ENCODE measurements at places on chromosomes 5 and 9.

DNA sequence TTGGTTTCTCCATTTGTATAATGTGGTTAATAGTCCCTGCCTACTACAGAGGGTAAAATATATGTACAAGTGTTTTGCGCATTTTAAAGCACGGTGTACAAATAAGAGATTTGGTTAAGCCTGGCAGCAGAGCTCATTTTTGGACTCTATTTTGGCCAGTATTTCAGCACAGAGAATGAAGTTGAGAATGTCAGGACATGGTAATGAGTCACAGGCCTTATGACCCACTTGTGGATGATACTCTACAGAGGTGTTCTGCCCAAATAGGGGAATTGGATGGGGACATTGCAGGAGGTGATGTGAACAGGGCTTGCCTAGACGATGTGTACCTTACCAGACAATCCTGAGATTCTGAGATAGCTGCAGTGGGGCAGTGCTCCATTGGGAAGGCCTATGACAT lies 50.6 kb downstream of the MELK start:
- peak; percentile 42 for DNase-seq

- DNase-seq = no peak
Observed at GRCh38 chr5:149682532-149683075, 47.5 kb upstream of the PPARGC1B start.

DNA sequence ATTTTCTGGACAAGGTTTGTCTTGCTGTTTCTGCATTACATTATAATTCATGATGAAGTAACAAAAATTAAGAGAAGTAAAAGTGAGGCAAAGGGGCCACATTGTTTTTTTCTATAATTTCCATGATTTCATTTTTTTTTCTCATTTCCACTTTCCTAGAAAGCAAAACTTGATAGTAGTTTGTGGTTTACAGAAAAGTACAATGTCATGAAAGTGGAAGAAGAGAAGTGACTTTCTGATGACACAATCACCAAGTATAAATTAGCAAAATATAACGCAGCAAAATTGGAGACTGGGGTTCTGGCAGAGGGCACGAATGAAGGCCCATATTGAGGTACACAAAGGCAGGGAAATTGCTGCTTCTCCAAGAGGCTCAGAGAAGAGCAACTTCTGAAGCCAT lies 5.0 kb upstream of the IFNA14 start:
- DNase-seq = no peak

DNA sequence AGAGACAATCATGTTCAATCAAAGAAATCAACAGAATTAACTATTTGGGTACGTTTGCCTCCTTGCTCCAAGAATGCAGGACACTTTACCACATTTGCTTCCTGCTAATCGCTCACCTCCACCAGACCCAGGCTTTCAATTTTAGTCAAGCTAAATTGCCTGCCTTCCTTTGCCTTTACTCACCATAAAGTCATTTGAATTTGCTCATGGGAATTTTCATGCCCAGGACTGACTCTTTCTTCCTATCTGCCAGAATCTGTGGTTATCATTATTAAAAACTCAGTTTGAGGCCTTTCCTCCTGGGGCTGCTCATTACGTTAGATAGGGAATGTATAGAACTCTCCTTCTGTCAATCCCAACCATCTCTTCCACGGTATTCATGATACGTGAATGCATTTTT lies 1935.3 kb upstream of the WWC1 start:
- DNase-seq = no peak

DNA sequence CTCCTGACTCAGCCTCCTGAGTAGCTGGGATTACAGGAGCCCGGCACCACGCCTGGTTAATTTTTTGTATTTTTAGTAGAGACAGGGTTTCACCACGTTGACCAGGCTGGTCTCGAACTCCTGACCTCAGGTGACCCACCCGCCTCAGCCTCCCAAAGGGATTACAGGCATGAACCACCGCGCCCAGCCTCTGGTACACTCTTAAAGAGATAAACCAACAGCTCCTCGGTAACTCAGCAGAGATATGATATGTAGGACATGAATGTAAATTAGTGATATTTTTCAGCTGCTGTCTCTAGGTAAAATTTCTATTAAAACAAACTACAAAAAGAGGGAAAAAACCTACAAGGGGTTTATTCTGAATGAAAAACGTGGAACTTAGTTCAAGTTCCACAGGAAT lies 42.8 kb upstream of the HK3 start:
- DNase-seq = no peak

DNA sequence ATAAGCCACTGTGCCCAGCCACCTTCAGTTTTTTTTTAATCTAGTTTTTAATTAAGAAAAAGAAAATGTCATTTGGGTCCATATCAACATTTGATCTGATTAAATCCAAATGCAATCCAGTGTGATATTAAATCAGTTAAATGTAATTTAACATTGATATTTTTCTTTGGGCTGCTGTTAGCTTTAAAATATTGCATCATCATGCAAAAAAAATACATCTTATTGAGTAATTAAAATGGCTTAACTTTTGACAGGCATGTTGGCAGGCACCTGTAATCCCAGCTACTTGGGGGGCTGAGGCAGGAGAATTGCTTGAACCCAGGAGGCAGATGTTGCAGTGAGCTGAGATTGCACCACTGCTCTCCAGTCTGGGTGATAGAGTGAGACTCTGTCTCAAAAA lies 22.7 kb upstream of the LRRC70 start:
- no peak for DNase-seq

DNA sequence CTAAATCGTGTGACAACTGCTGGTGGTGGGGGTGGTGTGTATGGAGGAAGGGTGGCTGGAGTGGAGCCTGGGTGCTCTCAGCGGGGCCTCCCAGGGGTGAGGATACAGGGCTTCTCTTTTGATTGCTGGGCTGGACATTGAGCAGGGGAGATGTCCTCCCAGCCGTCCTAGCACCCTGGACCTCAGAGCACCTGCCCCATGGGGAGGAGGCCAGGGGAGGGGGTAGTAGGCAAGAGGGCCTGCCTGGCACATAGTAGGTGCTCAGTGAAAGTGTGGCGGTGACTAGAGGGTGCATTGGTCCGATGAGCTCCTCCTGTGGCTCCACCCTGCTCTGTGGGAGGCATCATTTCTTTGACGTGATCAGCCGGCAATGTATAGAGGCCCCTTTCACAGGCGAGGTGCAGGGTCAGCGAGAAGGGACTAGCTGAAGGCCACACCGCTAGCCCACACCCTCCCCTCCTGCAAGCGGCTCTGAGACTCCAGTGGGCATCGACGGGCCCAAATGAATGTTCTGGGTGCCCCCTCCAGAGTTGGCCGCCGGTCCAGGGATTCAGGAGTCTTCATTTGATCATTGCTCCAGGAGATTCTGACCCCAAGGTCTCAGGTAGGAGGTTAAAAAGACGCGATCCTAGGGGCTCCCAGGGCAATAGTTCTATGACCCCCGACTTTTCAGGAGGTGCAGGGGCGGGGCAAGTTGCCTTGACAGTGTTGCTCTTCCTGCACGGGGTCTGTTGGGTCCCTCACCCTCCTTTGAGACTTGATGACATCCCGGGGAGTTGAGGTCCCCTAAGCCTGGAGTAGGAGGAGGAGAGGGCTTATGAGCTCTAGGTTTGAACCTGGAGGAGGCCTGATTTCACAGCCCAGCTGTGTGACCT lies 255.5 kb downstream of the PBX3 start:
- no peak for DNase-seq

DNA sequence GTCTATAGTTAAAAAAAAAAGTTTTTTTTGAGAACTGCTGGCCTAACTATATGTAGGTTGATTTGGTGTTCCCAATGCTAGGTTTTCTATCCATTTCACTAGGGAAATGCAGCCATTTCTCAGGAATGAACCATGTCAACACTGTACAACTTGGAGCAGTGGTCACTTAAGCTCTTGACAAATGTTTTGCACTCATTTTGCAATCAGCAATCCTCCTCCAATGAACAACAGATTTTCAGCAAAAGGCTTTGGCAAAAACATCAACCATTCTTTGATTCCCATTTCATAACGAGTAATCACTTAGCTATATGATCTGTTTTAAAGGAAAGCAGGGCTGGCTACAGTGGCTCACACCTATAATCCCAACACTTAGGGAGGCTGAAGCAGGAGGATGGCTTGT lies 17.9 kb downstream of the STRBP start:
- peak; percentile 71 for DNase-seq

- DNase-seq = peak; percentile 61
Observed at GRCh38 chr9:133351908-133352634, 4.1 kb downstream of the RPL7A start.

DNA sequence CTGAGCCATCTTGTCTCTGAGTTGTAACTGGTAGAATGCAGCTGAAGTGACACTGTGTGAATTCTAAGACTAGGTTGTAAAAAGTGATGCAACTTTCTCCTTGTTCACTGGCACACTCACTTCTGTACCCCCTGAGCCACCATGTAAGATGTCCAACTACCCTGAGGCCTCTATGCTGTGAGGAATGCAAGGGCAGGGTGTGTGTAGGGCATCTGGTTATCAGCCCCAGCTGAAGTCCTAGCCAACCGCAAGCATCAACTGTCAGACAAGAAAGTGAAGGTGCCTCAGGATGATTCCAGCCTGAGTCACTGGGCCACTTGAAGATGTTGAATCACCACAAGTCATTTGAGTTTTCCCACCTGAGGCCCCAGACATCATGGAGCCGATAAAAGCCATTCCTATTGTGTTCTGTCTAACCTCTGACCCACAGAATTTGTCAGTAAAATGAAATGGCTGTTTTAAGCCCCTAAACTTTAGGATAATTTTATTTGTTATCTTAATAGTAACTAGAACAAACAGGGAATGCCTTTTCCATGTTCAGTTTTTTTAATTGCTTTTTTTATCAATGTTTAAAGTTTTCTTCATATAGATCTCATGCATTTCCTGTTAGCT lies 18.7 kb upstream of the RHOBTB3 start:
- DNase-seq = no peak

- no peak for DNase-seq
Observed at GRCh38 chr5:880816-881550, 11.6 kb downstream of the BRD9 start.

DNA sequence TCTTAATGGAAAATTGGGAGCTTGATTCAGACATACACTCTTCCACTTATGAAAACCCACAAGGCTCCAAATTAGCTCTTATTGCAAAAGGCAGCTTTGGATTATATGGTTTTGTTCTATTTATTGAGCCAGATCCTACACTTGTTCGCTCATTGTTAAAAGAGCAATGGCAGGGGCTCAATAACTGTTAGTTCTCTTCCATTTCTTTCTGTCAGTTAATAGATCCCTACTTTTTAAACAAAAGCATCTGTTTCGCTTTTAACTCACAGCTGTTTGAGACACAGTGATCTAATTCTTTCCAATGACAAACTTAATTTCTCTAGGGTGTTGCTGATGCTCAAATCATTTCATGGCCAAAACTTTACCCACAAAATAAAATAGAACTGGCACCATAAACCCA lies 11.7 kb downstream of the C5 start:
- peak; percentile 21 for DNase-seq

GRCh38 chr5:150043657-150044328 lies 42.6 kb downstream of the CSF1R start:
- DNase-seq = no peak

- no peak for DNase-seq
Observed at GRCh38 chr9:124440786-124441185, 9.5 kb upstream of the ADGRD2 start.

DNA sequence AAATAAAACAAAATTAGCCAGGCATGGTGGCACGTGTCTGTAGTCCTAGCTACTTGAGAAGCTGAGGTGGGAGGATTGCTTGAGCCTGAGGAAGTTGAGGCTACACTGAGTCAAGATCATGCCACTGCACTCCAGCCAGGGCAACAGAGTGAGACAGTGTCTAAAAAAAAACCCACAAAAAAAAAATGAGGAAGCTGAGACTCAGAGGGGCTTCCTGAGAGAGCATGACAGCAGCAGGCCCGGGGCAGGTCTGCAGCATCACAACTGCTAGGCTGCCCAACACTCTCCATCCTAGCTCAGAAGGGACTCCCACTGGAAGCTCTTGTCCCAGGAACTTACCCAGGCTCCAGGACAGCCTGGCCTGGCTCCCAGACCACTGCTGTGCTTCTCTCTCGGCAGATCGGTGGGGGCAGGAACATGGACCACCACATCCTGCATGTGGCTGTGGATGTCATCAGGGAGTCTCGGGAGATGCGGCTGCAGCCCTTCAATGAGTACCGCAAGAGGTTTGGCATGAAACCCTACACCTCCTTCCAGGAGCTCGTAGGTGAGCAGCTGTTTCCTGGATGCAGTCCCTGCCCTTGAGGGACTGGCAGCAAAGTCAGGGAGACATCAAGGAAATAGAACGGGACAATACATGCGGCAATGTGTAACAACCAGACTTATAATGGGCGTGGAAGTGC lies 19.1 kb downstream of the PTGS1 start:
- no peak for DNase-seq

GRCh38 chr5:155987265-155987810 lies 339.6 kb upstream of the SGCD start:
- DNase-seq = no peak

DNA sequence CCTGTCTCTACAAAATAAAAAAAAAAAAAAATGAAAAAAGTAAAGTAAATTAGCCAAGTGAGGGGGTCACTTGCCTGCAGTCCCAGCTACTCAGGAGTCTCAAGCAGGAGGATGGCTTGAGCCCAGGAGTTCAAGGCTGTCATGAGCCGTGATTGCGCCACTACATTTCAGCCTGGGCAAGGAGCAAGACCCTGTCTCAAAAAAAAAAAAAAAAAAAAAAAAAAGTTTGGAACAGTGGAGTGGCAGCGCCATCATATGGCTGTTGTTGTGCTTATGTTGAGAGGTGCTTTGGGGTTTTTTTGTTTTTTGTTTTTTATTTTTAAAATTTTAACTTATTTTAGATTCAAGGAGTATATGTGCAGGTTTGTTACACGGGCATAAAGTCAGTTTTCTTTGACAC lies 3.6 kb downstream of the BRIX1 start:
- DNase-seq = no peak

DNA sequence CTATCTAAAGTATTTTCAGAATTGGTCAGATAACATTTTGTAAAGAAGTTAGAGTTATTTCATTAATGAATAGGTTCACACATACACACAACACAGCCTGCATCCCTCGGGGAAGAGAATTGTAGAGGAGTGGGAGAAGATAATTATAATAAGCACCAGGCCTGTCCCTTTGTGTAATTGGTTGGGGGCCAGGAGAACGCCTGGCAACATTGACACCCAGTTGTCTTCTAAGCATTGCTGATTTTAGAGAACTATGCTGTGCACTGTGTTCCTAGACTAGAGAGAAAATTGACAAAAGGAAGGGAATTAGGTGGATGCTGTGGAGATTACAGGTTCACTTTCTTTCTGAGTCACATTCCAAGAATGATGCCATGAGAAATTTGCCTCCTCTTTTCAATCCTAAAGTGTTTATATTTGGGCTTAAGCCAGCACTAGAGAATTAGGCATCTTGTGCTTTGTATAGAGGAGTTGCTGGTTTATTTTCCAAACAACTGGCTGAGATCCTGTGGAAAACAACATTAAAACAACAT lies 247.6 kb downstream of the COX7C start:
- DNase-seq = no peak
